ENCODE measurements at places on chromosomes 5 and 9.

GRCh38 chr5:5026409-5026785 is 113.7 kb upstream of the ADAMTS16 start:
- DNase-seq: no peak

DNA sequence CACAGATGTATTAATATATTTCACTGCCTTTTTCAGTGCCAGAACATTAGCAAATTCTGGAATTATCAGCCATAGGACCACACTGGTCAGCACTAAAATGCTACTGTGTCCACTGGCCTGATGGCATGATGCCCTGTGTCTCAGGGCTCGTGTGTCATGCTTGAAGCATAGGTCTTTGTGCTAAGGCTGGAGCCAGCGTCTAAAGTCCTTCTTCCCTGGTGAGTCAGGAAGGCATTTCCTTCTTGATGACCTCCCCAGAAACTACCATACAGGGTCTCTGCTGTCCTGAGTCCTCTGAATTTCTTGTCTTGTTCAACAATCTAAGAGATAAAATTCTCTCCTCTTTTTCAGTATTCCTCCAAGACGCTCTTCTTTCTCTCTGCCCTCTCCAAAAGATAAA is 489.9 kb downstream of the PSAT1 start:
- no peak for DNase-seq

- DNase-seq: no peak
Measured at GRCh38 chr9:87681271-87682061, 44.5 kb upstream of the CTSL start.

GRCh38 chr5:66639037-66639436 is 42.8 kb downstream of the MAST4 start:
- no peak for DNase-seq

DNA sequence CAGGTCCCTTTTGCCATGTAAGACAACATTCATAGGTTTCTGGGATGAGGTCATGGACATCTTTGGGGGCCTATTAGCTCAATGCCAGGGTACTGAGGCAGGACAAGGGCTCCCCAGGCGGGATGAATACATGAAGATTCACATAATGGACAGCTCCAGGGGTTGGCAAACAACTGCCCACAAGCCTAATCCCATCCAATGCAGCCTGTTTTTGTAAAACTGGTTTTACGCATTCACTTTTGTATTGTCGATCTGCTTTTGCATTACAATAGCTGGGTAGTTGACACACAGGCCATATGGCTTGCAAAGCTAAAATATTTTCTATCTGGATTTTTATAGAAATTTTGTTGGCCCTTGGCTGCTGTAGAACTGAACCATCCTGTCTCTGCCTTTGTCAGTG is 248.5 kb upstream of the PANK3 start:
- DNase-seq: no peak

- DNase-seq: no peak
Measured at GRCh38 chr9:16950051-16950450, 79.6 kb upstream of the BNC2 start.

GRCh38 chr5:143605403-143606005 is 202.0 kb upstream of the NR3C1 start:
- no peak for DNase-seq
